ENCODE measurements at places on chromosomes 4 and X. TPM values are rescaled to one million over a fixed set of nuclear protein-coding genes. Genes with fewer than 3 reads are reported as not detected.

The ADH4 gene
- not detected for total RNA-seq

The FAT4 gene
- 0.69 TPM for total RNA-seq

The RNF212 gene
- total RNA-seq = not detected

The RAB9B gene
- total RNA-seq = 1.0 TPM

The CT47B1 gene
- not detected for total RNA-seq

The NAP1L5 gene
- 9.0 TPM for total RNA-seq

The SPANXN2 gene
- not detected for total RNA-seq

The CLDN2 gene
- total RNA-seq = not detected

The DDX53 gene
- not detected for total RNA-seq

The SLC6A8 gene
- total RNA-seq = 49.4 TPM

The AFM gene
- not detected for total RNA-seq

The FABP2 gene
- total RNA-seq = not detected

The VSIG4 gene
- total RNA-seq = not detected

Data from melanocyte of skin (primary cell).